ENCODE measurements at places on chromosomes 1 and 21.

DNA sequence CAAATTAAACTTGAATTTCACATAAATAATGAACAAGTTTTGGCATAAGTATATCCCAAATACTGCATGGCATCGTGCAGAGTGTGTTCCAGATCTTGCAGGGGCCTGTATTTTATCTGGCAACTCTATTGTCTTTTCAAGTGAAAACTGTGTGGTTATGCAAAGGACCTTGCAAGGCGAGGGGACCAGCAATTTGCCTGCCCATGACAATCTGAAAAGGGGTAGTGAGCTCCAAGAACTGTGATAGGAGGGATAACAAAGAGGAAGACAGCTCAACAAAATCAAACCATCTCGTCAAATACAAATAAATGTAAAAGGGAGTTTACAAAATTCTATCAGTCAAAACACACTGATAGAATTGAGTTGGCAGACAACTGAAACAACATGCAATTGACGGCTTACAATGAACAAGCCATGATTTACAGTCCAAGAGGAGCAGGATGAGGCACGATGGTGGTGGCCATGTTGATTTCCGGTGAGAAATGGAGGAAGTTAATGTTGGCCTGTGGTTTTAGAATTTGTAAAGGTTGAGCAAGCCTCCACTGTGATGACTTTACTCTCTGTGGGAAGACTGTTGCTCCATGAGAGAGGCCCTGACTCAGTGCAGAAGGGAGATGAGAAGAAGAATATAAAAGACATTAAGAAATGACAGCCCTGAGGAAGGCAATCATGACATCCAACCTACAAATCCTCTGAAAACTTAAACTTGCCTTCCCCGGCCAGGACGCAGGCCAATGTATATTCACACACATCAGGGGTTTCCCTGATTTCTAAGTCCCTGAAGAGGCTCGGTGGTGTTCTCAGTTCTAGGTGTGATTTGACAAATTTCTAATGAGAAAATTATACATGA, 132.2 kb downstream of the ADSS2 start:
- DNase-seq: peak; percentile 62

GRCh38 chr1:192601143-192601542, 25.6 kb downstream of the RGS1 start:
- no peak for DNase-seq

DNA sequence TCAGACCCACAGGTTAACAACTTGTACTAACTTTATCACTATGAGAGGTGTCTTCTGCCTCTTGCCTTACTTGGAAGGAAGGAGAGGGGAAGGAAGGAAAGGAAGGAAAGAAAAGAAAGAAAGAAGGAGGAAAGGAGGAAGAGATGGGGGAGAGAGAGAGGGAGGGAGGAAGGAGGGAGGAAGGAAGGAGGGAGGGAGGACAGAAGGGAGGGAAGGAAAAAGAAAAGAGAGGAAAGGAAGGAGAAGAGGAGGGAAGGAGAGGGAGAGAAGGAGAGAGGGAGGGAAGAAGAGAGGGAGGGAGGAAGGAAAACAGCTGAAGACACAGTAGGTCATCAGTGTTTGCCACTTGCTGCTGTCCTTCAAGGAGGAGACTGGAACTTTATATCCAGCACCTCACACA, 5.3 kb upstream of the SIPA1L2 start:
- no peak for DNase-seq

DNA sequence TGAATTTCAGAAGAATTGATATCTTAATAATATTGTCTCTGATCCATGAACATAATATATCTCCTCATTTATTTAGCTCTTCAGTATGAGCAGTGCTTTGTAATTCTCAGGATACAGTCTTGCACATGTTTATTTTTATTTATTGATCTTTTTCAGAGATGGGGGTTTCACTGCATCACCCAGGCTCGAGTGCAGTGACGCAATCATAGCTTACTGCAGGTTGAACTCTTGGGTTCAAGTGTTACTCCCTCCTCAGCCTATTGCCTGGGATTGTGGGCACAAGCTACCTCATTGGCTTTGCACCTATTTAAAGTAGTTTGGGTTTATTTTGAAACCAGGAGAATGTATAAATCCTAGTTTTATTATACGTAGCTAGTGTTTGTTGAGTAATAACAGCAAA, 4.7 kb downstream of the RPS6KC1 start:
- DNase-seq: no peak

- DNase-seq: no peak
Observed at GRCh38 chr1:171280599-171280998, 32.3 kb downstream of the FMO1 start.

DNA sequence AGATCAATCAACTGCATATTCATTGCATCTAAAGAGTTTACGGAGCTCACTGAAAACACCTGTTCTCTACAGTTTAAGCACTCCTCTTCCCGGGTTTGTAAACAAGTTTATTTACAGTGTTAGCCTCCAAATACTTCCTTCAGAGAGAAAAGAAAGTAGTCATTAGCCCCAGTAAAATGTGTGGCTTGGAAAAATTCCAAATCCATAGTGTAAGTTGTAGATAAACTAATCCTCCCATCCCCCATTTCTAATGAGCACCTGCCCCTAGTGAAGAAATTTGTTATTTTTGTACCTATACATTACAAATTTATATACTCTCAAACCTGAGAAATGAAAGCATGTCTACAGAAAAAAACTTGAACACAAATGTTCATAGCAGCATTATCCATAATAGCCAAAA, 21.9 kb downstream of the PUM1 start:
- DNase-seq: no peak

GRCh38 chr1:7389906-7390603, 381.0 kb upstream of the VAMP3 start:
- DNase-seq: no peak

- no peak for DNase-seq
Observed at GRCh38 chr1:230679192-230679591, 34.7 kb downstream of the AGT start.

- DNase-seq: no peak
Observed at GRCh38 chr1:196121181-196121580, 487.1 kb downstream of the KCNT2 start.

DNA sequence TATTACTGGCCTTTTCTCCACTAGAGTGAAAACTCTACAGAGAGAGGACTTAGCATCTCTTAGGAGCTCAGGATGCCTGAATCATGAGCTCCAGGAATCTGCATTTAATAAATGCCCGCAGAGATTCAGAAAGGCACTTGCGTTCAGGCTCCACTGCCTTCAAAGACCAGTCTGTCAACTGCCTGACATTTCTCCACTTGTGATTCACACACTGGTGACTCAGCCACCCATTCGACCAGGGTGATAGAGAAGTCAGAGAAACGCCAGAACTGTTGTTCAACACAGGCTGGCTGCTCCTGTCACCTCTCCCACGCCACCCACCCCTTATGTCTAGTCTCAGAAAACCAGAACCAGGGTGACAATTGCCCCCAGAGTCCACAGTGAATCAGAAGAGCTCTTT, 26.9 kb upstream of the LBR start:
- DNase-seq: peak; percentile 87

- peak; percentile 85 for DNase-seq
Observed at GRCh38 chr1:214416417-214416816, 135.0 kb downstream of the PTPN14 start.

DNA sequence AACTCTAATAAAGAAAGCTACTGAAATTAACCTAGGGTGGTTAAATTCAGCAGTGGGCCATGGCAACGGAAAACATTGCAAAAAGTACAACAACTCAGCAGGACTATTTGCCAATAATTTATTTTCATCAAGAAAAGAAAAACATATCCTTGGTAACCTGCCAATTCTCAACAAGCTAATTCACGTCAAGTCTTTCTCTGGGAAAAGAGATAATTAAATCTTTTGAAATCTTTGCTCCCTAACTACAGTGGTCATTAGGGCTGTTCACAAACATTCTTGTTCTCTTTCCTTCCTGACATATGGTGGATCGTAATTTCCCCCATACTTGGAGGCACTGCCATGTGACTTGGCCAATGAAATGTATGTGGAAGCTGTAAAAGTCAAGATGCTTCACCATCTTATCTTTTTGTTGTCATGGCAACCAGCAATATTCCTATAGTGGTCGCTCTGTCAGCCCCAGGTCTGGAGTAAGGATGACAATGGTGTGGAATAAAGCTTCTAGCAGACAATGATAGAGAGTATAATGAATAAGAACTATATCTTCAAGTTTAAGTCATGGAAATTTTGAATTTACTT, 29.6 kb upstream of the ZNF326 start:
- no peak for DNase-seq

- DNase-seq: peak; percentile 80
Observed at GRCh38 chr21:27219068-27219467, 252.2 kb upstream of the ADAMTS5 start.

- peak; percentile 74 for DNase-seq
Observed at GRCh38 chr1:225685476-225686176, 32.7 kb upstream of the ENAH start.

- peak; percentile 49 for DNase-seq
Observed at GRCh38 chr1:179817789-179818188, 59.8 kb downstream of the TOR1AIP2 start.

DNA sequence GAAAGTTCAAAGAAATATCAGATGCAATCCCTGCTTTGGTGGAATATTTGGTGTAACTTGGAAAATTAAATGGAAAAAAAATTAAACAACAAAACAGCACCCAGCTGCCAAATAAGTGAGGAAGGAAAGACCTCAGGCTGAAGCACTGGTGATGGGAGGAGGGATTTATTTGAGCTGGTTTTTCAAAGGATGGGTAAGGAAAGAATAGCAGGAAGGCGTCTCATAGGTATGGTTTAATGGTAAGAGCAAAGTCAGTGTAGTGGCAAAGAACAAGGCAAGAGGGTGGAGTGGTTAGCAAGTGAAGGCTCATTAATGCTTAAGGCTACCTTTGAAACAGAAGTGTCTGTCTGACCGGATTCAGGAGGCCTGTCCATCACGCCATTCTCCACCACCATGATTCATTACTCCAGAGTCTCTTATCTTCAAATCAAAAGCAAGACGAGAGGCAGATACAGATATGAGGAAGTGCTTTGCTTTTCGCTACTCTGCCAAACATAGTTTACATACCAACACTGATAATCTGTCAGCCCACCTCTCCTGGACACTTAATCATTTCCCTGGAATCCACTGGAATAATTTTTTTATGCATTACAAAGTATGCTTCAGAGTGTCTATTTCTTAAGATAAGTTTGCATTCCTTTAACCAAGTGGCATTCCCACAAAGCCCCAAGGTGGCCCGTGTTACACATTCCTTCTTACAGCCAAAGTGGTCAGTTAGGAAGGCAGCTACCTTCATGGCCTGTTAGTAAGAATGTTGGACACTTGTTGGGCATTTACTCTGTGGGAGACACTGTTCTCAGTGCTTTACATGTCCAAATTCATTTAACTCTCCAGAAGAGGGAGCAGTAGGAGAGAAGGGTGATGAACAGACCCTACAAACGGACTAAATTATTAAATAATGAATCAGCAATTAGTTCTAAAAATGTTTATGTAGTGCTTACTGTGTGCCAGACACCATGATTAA, 146.6 kb downstream of the ROR1 start:
- peak; percentile 92 for DNase-seq

DNA sequence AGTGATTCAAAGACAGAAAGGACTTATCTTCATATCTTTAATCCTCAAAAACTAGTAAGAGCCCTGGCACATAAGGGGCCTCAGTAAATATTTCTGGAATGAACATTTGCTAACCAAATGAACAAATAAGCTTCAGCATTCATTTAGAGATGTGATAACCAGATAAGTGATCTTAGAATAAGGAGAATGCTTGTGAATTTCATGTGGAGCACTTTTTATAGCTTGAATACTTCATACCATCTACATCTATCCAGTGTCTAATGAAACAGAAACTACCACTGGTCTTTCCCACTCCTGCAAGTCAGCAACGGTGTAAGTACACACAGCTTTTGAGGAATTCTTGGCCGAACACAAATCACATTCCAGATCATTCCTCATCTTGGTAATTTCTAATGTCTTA, 38.5 kb downstream of the EDEM3 start:
- DNase-seq: no peak

DNA sequence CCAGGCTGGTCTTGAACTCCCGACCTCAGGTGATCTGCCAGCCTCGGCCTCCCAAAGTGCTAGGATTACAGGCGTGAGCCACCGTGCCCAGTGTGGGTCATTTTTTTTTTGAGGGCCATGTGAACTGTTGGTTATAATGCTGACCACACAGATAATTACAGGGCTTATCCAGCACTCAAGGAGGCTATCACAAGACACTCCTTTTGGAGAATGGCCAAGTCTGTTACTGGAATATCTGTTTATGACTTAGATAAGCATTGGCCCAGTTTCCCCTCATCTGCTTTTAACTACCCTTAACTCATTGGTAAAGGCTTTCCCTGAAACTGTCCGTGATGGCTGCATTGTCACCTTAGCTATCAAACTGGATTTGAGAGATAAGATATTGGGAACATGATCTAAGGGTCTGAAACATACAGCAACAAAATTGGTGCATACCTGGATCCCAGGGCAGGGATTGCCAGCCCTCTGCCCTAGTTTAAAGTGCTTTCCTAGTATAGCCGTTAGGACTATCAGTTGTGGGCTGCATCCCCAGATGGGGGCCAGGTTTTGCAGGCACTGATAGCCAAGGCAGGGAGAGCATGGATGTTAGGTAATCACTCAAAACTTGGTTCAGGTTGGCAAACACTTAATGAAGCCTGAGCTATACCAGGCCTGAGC, 15.6 kb downstream of the SZT2 start:
- no peak for DNase-seq

GRCh38 chr1:197391303-197392226, 123.5 kb downstream of the CRB1 start:
- peak; percentile 36 for DNase-seq

- DNase-seq: no peak
Observed at GRCh38 chr1:245953876-245954660, 553.0 kb downstream of the SMYD3 start.

GRCh38 chr1:1567152-1567875, 7.3 kb downstream of the SSU72 start:
- no peak for DNase-seq

GRCh38 chr1:201504179-201504631, 2.7 kb downstream of the CSRP1 start:
- no peak for DNase-seq

DNA sequence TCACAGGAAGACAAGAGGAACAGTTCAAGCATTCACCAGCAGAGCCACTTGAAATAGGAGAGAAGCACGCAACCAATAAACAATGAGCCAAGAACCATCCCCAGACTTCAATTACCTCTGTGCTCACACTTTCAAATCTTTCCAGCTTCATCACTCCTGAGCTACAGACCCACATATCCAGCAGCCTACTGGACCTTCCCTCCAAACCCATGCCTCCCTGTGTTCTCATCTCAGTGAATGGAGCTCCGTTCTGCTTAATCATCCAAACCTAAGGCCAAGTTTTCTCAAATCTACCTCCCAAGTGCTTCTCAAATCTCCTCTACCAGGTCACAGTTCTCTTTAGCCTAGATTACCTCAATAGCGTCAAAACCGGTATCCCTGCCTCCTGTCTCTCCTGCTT, 3.7 kb downstream of the PEF1 start:
- DNase-seq: no peak

DNA sequence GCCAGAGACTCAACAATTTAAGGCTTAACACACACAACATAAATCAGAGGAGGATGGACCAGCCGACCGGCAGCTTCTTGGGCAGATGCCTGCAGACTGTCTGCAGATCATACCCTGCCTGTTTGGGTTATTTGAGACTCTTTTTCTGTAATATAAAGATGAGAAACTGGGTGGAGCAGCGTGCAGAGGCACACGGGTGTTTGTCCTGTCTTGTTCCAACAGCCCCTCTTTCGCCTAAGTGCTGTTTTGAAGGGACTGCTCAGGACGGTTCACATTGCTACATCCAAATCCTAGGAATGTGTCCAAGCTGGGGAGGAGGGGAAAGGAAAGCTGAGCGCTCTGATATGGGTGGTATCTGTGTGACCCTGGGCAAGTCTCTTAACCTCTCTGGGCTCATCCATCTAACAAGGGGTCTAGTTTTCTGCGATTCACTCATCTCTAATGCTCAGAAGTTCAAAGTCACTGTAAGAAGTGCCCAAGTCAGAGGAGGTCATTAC, 149.9 kb downstream of the CLIC6 start:
- no peak for DNase-seq
